Glutamatergic neuron (in vitro differentiated cells): ENCODE measurements at places on chromosomes 7 and 10.

GRCh38 chr10:62056698-62057097 lies 155.2 kb downstream of the ARID5B start:
- no peak for DNase-seq

GRCh38 chr7:39536951-39537350 lies 29.3 kb upstream of the YAE1 start:
- DNase-seq: no peak

- DNase-seq: no peak
These were observed 191.9 kb downstream of the ETV1 start for GRCh38 chr7:13797545-13797944.

DNA sequence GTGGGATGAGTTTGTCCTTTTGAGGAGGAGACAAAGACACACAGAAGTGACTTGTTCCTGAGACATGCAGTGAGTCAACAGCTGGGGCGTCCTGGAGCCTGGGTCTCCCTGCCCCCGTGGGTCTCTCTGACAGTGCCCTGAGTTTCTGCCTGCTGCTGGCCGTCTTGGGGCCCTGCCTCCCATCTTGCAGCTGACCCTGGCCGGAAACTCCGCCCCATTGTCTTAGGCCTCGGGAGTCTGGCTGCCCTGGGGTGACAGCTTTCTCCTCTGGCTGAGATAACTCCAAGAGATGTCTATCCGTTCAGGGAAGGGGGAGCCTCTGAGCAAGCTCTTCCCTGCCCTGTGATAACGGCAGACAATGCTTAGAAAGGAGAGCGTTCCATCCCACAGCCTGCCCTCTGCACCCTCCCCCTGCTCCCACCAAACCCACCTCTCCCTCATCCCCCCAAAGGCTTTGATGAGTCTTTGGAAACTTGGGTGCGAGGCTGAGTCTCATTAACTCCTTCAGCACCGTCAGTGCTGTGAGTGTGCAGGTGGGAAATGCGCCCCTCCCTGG lies 69.5 kb upstream of the PODXL start:
- peak; percentile 39 for DNase-seq

DNA sequence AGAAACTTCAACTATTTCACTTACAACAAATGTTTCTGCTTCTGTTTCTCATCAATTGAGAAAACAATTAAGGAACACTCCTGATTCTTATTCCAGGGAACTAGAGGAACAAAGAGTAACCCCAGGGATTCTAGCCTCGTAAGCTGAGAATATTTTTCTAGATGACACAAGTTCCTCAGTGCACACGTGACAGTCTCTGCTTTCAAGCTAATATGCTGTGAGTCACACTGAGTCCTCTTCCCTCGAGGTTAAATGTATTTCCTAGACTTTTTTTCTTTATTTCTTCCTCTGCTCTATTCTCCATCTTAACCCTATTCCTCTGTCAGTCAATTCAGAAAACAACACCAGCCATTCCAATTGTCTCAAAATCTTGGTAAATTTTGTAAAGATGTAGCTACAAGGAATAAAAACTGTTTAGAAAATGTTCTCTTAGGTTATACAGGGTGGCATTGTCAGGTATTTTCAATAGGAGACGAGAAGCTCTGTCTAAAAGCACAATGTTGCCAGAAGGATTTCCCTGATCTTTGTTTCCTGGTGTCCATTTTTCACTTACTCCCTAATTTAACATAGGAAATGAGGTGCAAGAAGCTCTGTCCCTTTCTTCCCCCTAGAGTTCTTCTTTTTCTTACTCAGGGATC lies 5.8 kb upstream of the C1GALT1 start:
- no peak for DNase-seq

- DNase-seq: no peak
These were observed 133.3 kb downstream of the VPS41 start for GRCh38 chr7:38775506-38776175.

- no peak for DNase-seq
These were observed 585.0 kb downstream of the AUTS2 start for GRCh38 chr7:70183278-70183677.

DNA sequence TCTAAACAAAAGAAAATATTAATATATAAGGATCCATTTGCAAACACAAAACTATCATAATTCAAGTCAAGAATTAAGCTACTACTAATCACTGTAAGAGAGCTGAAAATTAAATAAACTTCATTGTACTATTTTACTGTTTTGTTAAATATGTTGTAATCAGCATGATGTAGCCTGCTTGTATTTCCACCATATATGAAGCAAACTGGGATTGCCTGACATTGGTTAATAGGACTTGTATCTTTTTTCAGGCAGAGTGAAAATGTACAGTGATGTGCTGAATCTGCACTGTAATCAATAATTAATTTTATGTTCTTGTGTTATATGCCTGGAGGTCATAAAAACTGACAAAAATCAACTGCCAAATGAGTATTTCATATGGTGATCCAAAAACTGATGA lies 25.4 kb downstream of the TRDMT1 start:
- no peak for DNase-seq

DNA sequence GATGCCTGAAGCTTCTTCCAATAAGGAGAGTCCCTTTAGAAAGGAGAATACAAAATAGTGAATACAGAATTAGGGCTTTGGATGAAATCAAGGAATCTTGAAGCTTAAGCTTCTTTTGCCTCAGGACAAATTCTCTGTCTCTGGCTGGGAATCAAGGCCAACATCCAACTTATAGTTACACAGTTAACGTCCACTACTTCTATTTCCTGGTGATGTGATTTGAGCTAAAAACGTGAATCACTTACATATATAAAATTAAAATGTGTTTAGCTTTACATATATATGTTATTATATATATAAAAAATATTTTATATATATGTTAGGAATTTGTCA lies 11.4 kb upstream of the INPP5F start:
- DNase-seq: no peak

DNA sequence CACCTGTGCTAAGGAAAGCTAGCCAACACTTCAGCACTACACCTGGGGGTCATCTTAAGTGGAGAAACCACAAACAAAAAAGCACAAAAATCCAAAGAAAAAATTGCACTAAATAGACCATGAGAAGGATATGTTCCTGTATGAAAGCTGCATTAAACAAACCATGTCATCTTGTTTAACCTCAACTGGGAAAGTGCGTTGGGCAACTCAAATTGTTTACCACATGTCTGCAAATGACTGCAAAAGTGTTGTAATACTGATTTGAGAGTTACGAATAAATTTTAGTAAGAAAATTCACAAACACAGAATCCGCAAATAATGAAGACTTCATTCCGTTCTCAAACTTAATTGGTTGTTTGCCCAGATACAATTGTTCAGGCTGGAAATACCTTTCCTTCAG lies 111.9 kb upstream of the EGFR start:
- no peak for DNase-seq

DNA sequence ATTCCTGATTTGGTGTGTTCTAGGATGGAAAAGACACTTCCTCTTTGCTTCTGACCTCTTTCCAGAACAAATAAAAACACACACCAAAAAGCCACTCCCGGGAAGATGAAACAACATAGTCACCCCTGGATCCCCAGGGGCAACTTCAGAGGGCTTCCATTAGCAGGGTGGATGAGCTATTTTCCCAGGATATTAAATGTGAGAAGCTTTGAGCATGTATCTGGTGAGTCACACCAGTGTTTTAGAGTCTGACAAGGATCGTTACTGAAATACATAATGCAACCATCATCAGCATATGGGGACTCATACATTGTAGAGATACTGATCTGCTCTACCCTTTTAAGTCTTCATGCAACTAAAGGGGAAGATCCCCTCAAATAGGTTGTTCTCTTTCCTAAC lies 115.5 kb upstream of the ZNF438 start:
- no peak for DNase-seq

DNA sequence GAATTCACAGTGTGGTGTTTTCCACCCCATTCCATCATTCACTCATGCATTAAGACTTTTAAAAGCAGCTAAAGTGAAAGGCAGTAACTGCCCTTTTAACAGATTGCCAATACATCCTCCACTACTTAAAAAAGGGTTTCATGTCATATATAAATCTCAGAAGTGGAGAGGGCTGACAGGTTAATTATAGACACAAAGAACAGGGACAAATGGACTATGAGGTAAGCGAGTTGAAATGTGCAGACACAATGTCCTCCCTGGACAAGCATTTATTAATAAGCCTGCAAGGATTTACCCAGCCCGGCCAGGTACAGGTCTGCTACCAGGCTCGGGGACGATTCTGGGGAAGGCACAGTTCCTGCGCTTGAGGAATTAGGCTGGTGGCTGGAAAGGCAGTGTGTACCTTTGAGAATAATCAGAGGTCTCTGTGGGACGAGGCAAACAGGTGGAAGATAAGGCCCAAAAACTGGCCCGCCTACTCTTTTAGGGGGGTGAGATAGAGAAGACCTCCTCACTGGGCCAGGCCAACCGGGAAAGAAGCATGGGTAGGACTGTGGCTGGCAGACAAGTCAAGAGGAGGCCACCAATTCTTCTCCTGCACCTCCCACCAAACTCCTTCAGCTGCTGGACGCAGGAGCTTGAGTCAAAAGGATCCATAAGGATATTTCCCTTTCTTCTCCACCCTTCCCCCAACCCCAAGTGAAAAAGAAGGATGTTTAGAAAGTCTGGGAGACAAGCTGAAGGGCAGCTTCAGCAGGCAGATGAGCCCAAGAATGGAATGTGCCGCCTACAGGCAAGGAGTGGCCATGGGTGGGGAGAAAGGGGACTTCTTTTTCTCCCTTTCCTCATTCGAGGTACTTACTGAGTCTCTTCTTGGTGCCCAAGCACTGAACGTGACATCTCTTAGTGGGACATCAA lies 1.5 kb downstream of the PDLIM1 start:
- no peak for DNase-seq

DNA sequence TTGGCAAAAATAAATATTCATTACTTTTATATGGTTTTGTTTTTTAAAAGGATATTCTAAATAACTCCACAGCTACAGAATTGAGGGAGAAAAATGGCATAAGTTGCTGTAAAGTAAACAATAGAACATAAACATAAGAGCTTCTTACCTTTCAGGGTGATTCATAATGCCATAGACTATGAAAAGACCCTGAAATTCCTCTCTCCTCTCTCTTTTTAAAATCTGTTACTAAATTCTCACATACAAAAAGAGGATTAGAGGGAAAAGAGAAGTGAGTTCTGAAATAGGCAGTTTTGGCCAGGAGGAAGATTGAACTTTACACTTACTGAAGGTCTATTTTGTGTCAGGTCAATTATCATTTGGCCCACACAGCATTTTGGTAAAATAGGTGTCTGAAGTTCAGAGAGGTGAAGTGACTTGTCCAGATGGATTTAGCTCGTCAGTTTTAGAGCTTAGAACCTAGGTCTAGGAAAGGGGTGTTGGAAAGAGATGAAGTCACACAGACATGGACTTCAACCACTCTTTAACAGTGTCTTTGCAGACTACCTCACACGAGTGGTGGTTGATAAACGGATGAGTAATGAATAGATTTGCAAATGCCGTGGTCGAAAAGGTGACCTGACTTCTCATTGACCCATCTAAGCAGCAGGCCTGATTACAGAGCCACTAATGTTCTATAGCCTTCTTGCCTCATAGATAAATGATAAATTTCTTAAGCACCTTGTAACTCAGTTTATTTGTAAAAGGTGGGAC lies 190.6 kb upstream of the CCDC6 start:
- no peak for DNase-seq

DNA sequence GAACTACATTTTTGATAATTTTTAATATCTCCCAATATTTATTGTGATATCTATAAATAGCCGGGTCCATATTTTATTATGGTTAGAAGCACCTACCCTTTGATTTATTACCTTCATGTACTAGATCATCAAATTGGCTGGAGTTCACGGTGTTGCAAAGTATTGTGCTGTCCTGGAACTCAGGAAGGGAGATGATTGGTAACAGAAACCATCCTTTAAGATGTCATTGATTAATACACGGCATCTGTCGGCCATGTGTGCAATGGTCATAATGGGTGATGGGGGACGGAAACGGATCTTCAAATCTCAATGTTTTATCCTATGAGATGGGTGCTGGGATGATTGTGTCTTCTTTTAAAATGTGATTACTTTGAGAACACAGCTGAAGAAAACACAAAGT lies 157.0 kb downstream of the NEBL start:
- DNase-seq: no peak

DNA sequence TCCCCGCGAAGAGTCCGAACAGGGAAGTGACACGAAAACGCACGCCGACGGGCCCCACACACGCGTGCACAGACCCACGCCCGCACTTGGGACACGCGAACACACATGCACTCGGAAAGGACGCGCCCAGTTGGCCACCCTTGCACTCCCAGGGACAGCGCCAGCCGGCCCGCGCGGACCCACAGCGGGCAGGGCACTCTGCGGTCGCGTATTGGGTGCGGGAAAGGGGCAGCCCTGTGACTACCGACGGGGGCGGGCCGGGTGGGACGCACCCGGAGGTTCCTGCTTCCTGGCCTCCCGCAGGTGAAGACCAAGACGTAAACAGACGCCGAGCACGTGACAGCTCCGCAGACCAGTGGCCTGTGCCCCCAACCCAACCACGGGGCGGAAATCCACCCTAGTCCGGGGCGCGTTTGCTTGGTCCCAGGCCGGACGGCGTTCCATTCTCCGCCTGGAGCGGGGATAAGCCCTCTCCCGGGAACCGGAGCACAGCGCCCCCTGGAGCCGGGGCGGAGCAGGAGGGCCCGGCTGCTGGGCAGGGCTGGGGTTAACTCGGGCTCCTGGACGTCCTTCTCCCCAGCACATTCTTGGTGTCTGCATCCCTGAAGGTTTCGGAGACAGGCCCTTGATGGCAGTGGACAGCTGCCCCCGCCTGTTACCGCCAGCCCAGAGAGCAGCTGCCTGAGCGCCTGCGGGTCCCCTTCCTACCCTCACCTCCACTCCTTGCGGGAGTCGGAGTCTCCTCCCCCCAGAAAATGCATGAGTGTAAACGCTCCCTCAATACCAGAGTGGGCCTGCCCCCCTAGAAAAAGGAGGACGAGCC lies 2.0 kb upstream of the LZTS2 start:
- peak; percentile 92 for DNase-seq

DNA sequence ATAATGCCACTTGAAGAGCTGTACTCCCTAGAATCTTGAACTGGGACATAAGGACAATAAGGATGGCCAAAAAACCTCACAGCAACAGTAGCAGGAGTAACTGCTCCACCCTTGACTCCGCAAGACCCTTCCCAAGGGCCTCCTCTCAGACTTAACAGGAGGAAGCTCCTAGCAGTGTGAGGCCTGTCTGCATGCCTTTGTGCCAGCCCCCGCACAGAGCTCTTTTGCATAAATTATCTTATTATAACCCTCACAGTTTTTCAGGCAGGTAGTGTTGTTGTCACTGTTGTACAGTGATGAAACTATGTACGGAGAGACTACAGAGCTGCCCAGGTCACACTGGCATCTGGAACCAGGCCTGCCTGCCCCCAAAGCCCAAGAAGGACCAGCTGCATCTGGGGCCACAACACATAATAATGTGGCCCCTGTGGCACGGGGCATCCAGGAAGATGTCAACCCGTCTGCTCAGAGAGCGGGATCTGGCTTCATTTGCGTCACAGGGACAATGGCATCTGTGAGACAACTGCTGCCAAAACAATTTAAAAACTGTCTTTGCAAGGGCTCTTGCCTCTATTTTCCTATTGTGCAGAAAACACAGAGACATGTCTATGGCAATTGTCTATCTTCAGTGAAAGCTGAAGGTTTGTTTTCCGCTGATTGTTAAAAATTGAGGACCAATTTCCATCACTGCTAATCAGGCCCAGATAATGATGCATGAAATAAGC lies 249.3 kb upstream of the GRB10 start:
- DNase-seq: no peak

- DNase-seq: no peak
These were observed 21.4 kb upstream of the TFEC start for GRCh38 chr7:116052006-116052405.
